Bronchial epithelial cell (primary cell): ENCODE measurements at places on chromosomes 12 and 14. TPM values are rescaled to one million over a fixed set of nuclear protein-coding genes. Genes with fewer than 3 reads are reported as not detected.

Gene SIX4
- total RNA-seq, result 4.7 and 5.8 TPM in 2 replicates

Gene TAS2R14
- 1.1 and 1.2 TPM in 2 replicates for total RNA-seq

Gene PMEL
- 1.8 and 2.6 TPM in 2 replicates for total RNA-seq

Gene MYF6
- total RNA-seq, result not detected in 2 replicates

Gene FLRT2
- total RNA-seq, result 7.1 and 14.8 TPM in 2 replicates

Gene FBRSL1
- 3.2 and 17.1 TPM in 2 replicates for total RNA-seq

Gene NELL2
- total RNA-seq, result not detected in 2 replicates

Gene HNF1A
- total RNA-seq, result not detected in 2 replicates

Gene PLD4
- not detected in 2 replicates for total RNA-seq

Gene RIN3
- total RNA-seq, result 2.9 and 3.5 TPM in 2 replicates

Gene SERPINA9
- not detected in 2 replicates for total RNA-seq

Gene RGS6
- not detected in 2 replicates for total RNA-seq

Gene SLCO1B3
- total RNA-seq, result 0.79 and 1.0 TPM in 2 replicates
